Dermis blood vessel endothelial cell (primary cell): ENCODE measurements at places on chromosomes 16 and 17.

GRCh38 chr16:68319185-68319908 lies 8.5 kb downstream of the PRMT7 start:
- no peak for DNase-seq

- no peak for DNase-seq
These were observed 48.2 kb downstream of the KCNJ2 start for GRCh38 chr17:70217571-70217970.

- no peak for DNase-seq
These were observed 48.2 kb downstream of the METRNL start for GRCh38 chr17:83127431-83128160.

DNA sequence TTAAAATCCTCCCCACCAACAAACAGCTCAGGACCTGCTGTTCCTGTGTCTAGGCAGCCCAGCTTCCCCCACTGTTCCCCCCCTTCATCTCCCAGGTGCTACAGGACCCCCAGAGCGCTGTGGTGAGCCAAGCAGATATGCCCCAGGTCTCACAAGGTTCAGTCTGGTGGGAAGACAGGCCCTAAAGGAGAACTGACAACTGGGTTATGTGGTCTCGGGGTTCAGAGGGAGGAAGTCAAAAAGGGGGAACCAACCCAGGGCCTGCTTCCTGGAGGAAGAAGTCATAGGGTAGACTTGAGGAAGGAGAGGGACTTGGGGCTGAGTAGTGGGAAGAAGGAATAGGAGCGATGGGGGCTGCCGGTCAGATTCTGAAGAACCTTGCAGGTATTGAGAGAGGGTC lies 2.6 kb downstream of the RIPOR1 start:
- DNase-seq: no peak

DNA sequence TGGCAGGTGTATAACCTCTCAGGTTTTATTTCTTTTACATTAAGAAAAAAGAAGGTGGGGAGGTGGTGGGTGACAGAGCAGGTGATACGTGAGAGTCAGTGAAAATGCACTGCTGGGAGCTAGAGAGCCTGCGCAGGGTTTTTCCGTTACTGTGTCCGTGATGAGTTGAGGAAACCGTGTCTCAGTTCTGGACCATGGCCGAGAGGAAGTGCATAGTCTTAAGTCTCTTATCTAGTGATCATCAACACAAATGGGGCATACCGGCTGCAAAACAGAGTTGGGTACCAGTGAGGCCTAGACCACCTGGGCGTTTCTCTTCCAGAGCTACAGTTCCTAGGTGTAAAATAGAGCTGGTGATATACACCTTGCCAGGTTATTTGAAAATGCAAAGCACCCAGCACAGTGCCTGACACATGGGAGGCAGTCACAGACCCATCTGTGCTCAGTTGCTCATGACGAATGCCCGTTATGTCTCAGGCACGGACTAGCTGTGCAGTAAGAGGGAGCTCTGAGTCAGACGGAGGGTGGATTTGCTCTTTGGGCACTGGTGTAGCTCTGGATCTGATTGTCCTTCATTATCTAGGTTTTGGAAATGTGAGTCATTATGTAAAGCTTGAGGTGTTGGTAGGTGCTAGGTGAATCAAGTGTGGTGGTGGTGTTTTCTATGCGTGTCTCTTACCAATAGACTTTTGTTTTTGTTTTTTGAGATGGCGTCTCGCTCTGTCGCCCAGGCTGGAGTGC lies 60.9 kb downstream of the RPTOR start:
- DNase-seq: peak; percentile 56

- DNase-seq: no peak
These were observed 122.4 kb downstream of the WWOX start for GRCh38 chr16:78221892-78222291.

DNA sequence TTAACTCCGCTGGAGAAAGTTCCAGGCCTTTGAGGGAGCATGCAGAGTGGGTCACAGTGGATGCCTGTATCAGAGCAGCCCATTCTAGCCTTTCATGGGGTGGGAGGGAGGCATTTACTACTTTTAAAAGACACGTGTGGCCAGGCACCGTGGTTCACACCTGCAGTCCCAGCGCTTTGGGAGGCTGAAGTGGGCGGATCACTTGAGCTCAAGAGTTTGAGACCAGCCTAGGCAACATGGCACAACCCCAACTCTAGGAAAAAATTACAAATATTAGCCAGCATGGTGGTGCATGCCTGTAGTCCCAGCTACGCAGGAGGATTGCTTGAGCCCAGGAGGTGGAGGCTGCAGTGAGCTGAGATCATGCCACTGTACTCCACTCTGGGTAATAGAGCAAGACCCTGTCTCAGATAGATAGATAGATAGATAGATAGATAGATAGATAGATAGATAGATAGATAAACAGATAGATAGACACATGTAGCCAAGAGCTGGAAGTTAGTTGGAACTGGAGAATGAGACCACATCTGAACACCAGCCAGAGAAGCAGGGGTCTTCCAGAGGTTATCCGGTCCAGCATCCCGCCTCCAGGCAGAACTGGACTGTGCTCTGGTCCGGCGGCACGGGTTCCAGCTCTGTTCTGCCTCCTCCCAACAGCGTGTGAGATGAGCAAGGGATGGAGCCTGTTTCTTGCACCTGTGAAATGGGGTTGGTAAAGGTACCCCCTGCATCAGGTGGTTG lies 3.6 kb downstream of the ADCY7 start:
- no peak for DNase-seq

DNA sequence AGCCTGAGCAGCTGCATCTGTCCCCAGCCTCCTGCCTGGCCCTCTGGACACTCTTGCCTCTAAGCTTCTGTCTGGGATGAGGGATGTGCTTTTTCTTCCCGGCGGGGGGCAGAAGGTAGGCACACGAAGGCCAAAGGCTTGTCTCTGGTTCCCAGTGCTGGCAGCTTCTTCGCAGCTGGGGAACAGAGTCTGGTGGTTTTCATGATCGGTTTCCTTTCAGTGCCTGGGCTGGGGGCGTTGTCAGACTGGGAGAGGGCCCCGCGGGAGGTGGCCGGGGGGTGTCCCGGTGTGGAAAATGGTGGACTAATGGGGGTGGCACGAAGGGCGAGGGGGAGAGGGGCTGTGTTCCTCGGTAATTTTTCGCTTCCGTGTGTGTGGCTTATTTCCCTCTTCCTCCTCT lies 988 bp downstream of the RAP1GAP2 start:
- DNase-seq: no peak

DNA sequence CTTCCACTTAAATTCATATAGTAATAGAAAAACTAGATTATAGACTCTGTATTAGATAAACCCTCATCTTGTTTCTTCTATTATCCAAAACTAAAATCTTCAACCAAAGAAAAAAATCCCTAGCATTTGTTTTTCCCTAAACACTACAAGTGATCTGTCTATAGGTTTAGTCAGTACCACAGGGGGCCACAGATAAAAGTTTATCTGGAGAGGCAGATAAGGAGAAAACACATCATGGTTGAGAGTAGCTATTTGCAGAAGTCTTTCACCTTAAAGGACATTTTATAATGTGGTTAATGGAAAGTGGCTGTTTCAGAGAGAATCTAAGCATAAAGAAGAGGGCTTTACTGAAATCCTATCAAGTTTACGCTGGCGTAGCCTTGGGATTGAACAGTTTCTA lies 160.1 kb downstream of the CDK5R1 start:
- no peak for DNase-seq

DNA sequence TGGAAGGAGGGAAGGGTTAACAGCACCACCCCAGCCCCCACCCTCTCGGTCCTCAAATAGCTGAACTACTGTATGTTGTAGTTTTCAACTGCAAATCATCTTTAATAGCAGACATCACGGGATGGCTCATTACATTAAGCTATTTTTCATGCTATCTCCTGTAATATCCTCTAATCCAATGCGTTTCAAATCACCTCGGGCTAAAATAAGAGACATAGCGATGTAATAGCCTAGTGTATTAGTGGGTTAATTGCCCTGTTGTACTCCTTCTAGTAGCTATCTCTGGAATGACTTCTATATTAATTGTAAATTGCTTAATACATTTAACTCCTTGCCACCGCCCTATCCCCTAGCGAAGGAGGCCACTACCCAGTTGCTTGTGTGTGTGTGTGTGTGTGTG lies 54.3 kb downstream of the MRM1 start:
- no peak for DNase-seq

GRCh38 chr17:4945176-4945943 lies 3.0 kb downstream of the PFN1 start:
- DNase-seq: peak; percentile 86

DNA sequence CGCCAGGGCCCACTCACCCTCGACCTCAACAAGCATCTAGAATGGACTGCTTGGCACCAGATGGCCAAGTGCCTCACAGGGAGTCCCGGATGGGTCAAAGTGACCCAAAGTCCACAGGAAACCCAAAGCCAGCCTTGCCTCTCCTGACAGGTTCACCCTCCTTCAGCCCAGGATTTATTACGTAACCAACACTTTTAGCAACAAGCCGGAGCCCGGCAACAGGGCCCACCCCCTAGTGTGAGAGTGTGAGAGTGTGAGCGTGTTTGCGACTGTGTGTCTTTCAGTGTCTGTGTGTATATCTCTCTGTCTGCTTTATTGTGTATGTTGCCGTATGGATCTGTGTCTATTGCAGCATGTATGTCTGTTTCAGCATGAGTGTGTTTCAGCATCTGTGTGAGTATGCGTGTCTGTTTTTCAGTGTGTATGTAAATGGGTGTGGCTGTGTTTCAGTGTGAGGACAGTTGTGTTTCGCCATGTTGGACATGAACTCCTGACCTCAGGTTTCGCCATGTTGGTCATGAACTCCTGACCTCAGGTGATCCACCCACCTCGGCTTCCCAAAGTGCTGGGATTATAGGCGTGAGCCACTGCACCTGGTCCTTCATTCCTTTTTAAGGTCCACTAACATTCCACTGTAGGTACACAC lies 13.7 kb upstream of the PEMT start:
- no peak for DNase-seq

DNA sequence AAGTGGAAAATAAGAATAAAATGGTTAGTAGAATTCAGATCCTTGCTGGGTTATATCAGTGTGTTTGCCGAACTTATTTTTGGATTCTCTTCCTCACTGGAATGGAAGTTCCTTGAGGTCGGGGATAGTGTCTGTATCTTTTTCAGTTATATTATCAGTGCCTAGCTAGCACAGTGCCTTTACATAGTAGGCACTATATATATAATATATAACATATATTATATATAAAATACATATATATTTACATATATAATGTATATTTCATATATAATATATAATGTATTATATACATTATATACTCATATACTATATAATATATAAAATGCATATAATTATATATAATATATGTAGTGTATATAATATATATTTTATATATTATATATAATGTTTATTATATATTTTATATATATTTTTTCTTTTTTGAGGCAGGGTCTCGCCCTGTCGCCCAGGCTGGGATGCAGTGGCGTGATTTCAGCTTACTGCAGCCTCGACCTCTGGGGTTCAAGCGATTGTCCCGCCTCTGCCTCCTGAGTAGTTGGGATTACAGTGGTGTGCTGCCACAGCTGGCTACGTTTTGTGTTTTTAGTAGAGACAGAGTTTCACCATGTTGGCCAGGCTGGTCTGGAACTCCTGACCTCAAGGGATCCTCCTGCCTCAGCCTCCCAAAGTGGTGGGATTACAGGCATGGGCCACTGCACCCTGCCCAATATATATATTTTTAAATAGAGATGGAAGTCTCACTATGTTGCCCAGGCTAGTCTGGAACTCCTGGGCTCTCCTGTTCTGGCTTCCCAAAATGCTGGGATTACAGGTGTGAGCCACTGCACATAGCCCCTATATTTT lies 3.2 kb downstream of the NFATC3 start:
- no peak for DNase-seq

DNA sequence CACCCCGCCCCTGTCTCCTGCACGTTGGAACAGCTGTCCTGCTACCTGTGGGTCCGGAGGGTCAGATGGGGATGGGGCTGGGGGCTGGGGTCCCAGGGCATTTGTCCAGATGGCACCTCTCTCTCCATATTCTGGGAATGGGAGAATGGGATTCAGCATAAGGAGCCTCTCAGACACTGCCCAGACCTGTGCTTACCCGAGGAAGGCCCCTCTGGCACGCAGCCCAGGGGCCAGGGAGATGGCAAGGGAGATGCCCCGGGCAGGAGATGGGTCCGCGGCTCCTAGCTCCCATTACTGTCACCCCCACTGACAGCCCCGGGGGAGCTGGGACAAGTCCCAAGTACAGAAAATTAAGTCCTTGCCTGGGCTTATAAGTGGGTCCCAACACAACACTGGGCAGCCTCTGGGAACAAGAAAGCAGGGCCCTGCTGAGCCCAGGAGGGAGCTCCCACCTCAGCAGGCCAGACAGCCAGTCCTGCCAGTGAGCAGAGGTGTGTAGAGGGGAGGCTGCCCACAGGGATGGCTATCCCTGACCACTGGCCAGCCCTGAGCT lies 1.8 kb downstream of the VASN start:
- DNase-seq: no peak

DNA sequence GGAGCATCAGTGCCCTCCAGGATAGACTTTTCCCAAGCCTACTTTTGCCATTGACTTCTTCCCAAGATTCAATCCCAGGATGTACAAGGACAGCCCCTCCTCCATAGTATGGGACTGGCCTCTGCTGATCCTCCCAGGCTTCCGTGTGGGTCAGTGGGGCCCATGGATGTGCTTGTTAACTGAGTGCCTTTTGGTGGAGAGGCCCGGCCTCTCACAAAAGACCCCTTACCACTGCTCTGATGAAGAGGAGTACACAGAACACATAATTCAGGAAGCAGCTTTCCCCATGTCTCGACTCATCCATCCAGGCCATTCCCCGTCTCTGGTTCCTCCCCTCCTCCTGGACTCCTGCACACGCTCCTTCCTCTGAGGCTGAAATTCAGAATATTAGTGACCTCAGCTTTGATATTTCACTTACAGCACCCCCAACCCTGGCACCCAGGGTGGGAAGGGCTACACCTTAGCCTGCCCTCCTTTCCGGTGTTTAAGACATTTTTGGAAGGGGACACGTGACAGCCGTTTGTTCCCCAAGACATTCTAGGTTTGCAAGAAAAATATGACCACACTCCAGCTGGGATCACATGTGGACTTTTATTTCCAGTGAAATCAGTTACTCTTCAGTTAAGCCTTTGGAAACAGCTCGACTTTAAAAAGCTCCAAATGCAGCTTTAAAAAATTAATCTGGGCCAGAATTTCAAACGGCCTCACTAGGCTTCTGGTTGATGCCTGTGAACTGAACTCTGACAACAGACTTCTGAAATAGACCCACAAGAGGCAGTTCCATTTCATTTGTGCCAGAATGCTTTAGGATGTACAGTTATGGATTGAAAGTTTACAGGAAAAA lies 9.7 kb upstream of the CYLD start:
- DNase-seq: no peak

- DNase-seq: no peak
These were observed 23.9 kb downstream of the ARHGAP27 start for GRCh38 chr17:45408611-45409421.

- DNase-seq: peak; percentile 71
These were observed 2.0 kb downstream of the HOXB8 start for GRCh38 chr17:48612854-48613691.

- DNase-seq: no peak
These were observed 169.1 kb upstream of the NLRP1 start for GRCh38 chr17:5753421-5753820.
